Spinal cord (tissue), 10 donors: ENCODE measurements at places on chromosomes 13 and 19. TPM values are rescaled to one million over a fixed set of nuclear protein-coding genes. Genes with fewer than 3 reads are reported as not detected.

CD22 gene
- 13.5 TPM for total RNA-seq

DHPS gene
- 97.1 TPM for total RNA-seq

CASP14 gene
- not detected for total RNA-seq

- DNase-seq: no peak
Observed at GRCh38 chr19:8135946-8136618, 13.3 kb downstream of the FBN3 start.

- DNase-seq: no peak
Observed at GRCh38 chr19:33279430-33280350, 22.6 kb downstream of the CEBPA start.

DNA sequence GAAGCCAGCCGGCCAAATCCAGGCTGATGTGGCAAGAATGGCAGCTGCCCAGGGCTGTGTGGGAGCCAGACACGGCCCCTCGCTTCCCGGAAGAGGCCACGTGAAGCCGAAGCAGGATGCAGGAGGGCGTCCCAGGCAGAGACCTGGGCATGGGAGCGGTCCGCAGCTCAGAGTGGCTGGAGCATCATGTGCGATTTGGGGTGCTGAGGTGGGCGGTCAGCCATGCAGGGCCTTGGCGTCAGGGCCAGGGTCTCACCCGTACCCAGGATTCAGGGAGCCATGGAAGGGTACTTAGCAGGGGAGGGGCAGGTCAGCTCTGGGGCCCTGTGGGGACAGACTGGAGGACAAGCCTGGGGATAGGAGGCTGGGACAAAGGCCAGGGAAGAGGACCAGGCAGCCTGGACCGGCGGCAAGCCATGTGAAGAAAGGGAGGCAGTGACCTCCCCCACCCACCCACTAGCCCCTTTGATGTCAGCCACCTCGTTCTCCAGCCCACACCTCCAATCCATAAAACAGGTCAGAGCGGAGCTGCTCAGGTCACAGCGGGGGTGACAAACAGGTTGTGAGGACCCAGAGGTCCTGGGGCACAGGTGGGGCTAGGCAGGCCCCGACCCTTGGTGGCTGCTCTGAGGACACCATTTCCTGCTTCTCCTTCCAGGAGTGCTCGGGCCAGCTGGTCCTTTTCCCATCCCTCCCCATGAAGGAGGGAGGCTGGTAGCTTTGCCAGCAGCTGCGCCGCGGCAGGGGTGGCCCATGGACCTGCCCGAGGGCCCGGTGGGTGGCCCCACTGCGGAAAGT, 2.3 kb downstream of the KASH5 start:
- DNase-seq: no peak
